ENCODE measurements at places on chromosomes 3 and 15.

DNA sequence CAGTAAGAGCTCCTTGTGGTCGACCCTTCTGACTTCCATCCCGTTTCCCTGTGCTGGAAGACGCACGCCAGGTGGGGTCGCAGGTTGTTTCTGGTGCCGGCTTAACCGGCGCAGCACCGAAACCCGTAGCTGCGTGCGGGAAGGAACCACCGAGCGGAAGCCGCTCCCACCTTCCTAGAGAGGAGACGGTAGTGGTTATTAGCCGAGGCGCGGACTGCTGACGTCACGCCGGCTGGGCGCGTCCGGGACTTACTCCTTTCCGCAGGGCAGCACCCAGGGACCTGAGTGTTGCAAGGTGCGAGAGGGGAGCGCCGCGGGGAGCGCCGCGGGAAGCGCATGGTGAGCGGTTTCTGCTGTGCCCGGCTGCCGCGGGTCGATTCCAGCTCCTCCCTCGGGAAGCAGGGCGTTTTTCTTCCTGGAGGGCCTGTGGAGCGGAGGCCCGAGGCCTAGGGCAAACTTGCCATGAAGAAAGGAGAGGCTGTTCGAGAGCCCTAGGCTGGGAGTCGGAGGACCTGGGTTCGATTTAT lies at the start of gene ZNF501:
ZNF501 (plus strand) TSS at position 252 of the 527 bp plus-strand sequence. CDS start 4,787 bp downstream, outside the sequence.
- DNase-seq, result peak; percentile 77

GRCh38 chr3:79871656-79872055 lies 103.9 kb upstream of the ROBO1 start:
- no peak for DNase-seq

DNA sequence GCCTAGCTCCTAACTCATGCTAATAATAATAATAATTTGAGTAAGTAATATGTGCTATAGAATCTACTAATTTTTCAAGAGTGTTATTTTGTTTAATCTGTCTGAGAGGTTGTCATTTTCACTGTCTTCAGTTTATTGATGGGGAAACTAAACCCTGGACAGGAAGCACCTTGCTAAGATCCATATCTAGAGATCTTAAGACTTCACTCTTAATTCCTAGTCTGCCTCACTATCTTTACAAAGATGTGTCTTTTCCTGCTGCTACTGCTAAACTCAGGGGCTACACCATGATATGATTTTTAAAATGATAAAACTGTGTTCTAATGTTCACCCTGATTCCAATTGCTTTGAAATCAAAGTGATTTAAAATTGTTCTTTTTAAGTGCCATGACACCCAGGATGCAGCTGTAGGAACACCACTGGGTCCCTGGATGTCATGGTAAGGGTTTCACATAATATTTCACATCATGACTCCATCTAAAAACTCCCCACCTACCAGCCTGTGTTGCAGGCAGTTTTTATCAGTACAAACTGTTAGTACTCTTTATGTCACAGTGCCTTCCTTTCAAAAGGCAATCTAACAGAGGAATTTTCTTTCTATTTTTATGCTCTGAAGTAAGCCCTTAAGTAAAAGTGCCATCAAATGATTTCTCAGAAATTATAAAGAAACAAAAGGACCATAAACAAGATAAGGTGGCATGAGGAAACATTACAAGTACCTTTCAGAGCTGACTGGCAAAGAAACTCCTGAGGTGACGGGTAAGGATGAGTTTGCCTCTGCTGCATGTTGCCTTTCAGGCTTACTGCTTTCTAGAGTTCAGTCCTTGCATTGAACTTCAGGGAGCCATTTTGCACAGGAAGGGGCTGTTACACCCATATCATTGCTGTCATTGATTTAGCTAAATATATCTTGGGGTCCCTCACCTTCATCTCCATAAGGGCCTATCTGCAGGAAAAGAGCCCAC lies 160.1 kb upstream of the SATB1 start:
- no peak for DNase-seq

- DNase-seq, result peak; percentile 14
Measured at GRCh38 chr15:88834211-88834812, 31.1 kb downstream of the ACAN start.

- no peak for DNase-seq
Measured at GRCh38 chr3:156760333-156760732, 65.8 kb upstream of the LEKR1 start.

DNA sequence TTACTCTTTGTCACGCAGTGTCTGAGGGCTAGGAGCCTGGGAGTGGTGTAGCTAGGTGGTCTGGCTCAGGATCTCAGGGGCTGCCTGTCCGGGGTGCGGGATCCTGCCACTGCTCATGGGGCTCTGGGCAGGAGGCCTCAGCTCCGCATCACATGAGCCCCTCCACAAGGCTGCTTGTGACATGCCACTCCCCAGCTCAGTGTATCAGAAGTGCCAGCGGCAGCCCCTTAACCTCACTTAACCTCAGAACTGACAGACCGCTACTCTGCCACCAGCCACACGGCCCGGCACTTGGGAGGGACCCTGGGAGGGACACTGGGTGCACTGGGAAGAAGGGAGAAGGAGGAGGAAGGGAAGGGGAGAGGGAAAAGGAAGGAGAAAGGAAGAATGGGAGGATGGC lies 87.9 kb downstream of the FBLN2 start:
- no peak for DNase-seq

GRCh38 chr15:75138016-75138999 lies 63.4 kb upstream of the C15orf39 start:
- no peak for DNase-seq

DNA sequence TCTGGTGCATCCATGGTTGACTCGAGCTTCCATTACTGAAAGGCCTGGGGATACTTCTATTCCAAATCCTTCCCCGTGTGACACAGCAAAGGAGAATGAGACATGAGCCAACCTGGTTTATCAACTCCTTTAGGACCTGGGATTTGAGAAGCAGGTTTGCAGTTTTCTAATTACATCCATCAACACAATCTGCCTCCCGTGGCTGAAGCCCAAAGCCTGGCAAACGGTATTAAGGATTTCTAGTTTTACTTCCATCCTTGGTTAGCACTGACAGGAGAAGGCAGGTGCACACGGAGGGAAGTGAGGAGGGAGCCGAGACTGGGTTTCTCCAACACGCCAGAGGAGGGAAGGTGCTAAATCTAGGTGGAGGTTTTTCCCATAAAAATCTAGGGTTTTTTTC lies 79.0 kb downstream of the MYLK start:
- no peak for DNase-seq

GRCh38 chr3:11998092-11998491 lies 6.1 kb upstream of the SYN2 start:
- DNase-seq, result no peak

DNA sequence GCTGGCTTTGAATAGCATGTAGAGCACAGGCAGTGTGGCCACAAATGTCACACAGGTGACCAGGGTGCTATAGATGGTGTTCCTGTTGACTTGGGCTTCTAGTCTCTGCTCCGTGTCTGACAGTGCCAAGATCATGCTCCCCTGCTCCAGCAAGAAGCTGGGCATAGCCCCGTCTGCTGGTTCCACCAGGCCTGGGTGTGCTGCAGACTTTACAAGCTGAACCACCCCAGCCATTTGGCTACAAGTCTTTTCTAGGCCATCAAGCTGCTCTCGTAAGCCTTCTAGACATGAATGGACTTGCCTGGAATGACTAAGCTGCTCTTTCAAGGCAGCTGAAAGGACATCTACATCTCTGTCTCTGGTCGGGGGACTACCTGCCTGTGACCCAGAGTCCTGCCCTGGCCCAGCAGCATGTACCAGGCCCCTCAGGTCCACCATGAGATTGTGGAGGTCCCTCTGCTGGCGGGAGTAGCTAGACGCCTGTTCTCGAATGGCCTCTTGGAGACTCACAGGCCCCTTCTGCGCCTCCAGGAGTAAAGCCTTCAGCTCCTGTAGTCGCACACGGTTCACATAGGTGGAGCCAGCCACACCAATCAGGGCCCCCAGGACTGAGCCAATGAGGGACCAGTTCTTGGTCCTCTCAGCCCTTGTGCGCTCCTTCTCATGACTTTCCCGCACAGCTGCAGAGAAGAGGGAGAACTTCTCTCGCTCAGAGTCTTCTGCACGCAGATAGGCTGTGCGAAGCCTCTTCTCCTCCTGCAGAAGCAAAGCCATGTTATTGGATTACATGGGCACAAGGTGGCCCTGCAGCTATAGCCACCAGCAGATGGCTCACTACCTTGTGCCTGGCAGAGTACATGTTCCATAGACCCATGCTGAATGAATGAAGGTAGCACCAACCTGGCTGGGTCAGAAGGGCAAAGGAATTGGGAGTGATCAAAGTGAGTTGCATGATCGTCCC lies 2.8 kb upstream of the PLXNB1 start:
- DNase-seq, result no peak

- DNase-seq, result no peak
Measured at GRCh38 chr15:87591042-87591441, 665.5 kb downstream of the NTRK3 start.

DNA sequence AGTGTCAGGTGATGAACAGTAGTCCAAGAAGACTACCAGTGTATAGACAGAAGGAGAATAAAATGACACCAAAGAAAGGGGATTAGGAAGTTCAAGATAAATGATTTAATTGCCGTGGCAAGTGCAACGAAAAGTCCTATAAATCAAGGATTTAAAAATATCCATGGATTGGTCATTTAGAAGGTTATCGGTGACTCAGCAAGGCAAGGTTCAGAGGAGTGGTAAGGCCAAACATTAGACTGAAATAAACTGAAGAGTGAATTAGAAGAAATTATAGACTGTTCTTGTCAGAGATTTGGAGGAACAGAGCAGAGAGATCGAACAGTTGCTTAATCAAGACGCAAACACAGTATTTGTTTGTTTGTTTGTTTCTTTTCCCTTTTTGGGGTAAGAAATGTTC lies 211.9 kb upstream of the KCNMB2 start:
- DNase-seq, result no peak

GRCh38 chr15:95498961-95499360 lies 831.5 kb upstream of the NR2F2 start:
- no peak for DNase-seq

DNA sequence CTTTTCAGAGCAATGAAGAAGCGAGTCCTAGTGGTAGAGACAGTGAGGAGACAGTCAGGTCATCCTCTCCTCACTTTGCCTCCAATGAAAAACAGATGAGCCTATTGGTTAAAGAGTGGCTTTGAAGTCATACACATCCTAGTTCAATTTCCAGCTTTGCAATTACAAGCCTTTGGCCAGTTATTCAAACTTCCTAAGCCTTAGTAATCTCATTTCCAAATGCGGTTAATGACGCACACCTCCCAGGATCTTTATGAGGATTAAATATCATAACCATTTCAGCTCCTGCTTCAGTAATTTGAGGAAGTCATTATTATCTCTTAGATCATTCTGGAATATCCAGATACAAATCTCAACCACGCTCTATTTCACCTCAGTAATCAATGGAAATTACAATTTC lies 10.0 kb upstream of the ST6GAL1 start:
- no peak for DNase-seq

DNA sequence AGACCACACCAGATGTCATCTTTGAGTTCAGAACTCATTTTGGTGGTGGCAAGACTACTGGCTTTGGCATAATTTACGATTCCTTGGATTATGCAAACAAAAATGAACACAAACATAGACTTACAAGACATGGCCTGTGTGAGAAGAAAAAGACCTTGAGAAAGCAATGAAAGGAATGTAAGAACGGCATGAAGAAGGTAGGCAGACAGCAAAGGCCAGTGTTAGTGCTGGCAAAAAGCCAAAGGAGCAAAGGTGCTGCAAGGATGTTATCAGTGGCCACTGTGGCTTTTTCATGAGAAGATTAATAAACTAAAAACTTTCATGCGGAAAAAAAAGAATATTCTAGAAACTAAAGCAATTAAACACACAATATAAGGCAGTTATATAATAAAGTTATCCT lies 21.9 kb downstream of the AAGAB start:
- DNase-seq, result no peak

DNA sequence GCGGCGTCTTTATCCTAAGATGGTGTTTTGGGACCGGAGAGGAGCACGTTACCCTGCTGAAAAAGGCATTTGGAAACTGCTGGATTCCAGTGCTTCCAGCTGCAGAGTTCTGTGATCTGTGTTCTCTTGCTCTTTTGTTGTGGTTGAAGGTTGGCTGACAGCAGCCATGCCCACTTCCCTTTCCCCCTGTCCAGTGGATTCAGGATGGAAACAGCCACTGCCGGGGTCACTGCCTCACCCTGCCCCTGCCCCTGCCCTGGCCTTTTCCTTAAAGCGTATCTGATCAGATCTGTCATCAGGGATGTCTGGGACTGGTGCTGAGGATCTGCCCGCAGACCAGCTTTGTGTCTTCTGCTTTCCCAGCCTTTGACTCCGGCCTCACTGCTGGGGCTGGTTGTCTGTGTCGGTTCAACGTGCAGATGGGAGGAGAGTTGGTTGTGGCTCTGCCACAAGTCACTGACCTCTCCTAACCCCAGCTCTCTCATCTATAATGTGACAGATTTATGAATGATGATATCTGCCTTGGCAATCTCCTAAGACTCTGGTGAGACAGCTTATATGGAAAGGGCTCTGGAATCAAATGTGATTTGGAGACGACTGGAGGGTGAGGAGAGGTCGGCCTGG lies 219.4 kb upstream of the BHLHE40 start:
- DNase-seq, result no peak

DNA sequence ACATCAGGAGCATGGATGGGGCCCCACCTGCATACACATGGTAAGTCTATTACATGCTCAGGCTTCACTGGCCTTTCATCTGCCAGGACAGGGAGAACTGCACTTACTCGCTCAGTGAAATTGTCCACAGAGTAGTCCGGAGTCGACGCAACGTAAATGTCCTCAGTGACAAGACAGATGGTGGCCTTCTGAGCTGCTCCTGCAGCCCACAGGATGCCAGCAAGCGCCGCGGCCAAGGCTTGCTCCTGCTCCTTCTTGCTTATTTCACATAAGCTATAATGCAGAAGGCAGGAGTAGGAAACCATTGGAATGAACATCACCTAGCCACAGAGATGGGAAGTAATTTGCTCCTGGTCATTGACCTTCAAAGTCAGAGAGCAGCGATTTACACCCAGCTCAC lies 14.4 kb downstream of the MINDY4B start:
- DNase-seq, result no peak

GRCh38 chr3:19934098-19934566 lies at the start of gene EFHB:
TSS of gene EFHB (minus strand) at chr3:19934217. CDS start at chr3:19934018, 199 bp downstream.
- DNase-seq, result no peak

DNA sequence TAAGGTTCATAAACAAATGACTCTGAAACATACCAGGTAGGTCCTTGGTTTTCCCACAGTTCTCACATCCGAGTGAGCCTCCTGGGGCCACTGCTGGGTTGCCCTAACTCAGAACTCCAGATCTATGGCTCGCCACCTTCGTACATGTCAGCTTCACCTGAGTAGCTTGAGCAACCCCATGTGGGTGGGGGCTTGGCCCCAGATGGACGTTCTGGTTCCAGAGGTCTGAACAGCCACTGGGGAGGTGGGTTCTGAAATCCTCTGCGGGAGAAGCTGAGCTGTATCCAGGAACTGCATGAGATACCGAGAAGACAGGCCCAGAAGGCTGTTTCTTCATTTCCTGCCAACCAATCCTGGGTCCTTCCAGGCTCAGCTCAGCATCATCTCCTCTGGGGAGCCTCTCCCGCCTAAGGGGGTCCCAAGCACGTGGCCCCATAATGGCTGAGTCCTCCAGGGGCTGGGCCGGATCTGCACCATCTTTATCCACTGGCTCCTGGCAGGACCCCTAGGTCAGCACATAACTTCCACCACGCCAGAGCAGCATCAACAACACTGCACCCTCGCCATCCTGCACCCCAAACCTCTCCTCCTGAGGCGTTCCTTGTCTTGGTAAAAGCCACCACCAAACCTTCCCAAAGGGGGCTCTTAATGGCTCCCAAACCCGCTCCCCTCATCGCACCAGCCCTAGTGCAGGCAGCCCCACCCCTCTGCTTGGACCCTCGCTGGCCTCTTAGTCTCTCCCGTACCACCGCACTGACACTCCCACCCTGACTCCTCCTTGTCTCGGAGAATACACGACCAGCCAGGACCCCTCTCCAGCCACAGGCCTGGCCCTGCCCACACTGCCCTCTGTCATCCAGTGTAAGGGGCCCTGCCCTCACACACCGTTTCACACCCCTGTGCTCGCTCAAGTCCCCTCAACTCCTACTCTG lies 39.8 kb downstream of the PCSK6 start:
- DNase-seq, result no peak

Data from activated CD4-positive, alpha-beta T cell treated with anti-CD3 and anti-CD28 coated beads, Interleukin-2, amount 50 U/mL, for 1 hour (primary cell).